Stimulated activated CD8-positive, alpha-beta memory T cell treated with anti-CD3 and anti-CD28 coated beads, Interleukin-15, amount 100 ng/mL, for 24 hours (primary cell): ENCODE measurements at places on chromosomes 13 and 19.

- no peak for DNase-seq
Observed at GRCh38 chr13:52022356-52022755, 2.1 kb upstream of the UTP14C start.

DNA sequence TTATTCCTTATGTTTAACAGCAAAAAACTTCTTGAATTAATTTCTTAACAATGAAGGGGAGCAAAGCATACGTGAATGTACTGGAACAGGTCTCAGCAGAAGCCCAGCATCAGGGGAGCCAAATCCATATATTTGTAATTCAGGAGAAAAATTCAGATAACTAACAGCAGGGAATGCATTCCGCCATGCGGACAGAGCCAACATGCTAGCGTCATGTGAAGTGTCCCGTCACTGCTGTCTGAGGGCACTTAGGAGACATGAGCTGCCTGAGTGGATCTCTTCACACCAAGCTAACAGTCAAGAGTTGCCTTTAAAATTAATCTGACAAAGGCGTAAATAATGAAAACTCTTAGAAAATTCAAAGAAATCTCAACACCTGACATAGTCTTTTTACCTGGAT, 6.4 kb downstream of the AMER2 start:
- no peak for DNase-seq

GRCh38 chr19:32416749-32417456, 11.3 kb downstream of the DPY19L3 start:
- no peak for DNase-seq

DNA sequence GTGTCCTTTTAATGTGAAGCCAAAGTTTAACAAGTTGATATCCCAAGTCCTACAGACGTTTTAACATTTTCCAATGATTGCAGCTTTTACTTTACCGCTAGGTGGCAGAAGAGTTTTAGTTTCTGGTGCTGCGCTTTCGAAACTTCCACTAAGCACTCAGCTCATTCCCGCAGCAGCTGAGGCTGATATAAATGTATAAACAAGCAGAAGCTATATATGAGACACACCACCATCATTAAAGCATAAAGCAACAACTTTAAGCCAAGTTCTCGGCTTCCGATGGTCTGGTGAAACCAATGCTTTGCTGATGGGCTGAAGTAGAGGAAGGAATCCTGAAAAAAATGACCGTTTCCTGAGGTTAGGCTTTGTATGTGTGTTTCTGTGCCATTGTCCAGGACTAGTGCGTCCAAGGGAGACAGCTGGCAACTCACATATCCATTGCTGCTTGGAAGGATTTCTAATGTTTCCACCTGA, 753.9 kb downstream of the OLFM4 start:
- DNase-seq, result no peak

GRCh38 chr19:3836887-3837286, 32.0 kb downstream of the ZFR2 start:
- DNase-seq, result no peak

- DNase-seq, result no peak
Observed at GRCh38 chr13:74771964-74772363, 637.8 kb upstream of the KLF12 start.

DNA sequence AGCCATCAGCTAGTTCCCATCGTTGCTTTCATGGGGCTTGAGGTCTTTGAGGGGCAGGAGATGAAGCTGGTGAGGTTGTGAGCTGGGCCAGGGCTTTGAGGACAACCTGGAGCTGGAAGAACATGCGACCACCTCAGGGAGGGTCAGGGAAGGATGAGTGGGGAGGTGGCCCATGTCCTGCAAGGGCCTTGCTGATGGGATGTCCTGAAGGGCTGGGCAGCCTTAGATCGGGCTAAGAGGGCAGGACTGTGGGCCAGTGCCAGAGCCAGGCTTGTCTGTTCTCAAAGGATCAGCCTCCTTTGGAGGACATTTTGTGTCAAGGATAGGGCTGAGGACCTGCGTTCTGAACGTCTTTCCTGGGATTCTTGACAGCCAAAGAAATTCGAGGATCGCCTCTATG, 10.5 kb downstream of the CYTH2 start:
- DNase-seq, result no peak

DNA sequence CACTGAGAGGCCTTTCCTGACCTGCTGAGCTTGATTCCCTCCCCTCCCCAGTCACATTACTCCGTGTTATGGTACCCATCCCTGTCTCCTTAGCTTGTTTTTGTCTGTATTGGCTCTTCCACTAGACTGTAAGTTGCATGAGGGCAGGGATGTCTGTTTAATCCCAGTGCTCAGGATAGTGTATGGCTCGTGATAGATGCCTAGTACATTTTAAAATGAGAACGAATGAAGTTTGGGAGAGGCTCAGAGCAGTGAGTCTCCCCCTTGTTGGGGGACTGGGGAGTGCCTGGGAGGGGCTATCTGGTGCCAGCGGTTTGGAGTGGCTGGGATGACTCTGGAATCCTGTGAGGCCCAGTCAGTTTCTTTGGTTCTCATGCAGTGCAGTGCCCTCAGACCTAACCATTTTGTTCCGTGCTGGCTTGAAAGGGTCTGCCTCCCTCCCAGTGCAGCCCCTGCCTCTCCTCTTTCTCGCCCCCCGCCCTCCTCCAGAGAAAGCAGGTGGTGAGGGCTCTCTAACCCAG, 35.5 kb downstream of the ACTN4 start:
- no peak for DNase-seq

- no peak for DNase-seq
Observed at GRCh38 chr13:74229242-74229641, 95.0 kb upstream of the KLF12 start.

- DNase-seq, result no peak
Observed at GRCh38 chr19:13995017-13995728, 10.9 kb downstream of the RFX1 start.

DNA sequence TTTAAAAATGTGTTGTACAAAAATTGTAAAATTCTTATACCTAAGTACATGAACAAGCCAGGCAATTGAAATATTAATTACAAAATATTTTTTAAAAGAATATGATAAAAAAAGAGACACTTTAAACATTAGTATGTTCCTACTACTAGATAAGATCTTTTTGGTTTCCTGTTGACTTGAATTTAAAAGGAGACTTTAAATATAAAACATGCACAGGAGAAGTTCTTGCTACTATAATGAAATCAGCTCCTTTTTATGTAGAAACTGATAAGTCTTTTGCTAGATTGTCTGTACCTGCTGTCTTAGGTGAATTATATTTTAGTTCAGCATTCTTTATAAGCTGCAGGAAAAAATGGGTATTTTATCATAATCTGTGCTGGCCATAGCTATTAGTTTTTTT, 140.2 kb downstream of the TNFSF13B start:
- no peak for DNase-seq

DNA sequence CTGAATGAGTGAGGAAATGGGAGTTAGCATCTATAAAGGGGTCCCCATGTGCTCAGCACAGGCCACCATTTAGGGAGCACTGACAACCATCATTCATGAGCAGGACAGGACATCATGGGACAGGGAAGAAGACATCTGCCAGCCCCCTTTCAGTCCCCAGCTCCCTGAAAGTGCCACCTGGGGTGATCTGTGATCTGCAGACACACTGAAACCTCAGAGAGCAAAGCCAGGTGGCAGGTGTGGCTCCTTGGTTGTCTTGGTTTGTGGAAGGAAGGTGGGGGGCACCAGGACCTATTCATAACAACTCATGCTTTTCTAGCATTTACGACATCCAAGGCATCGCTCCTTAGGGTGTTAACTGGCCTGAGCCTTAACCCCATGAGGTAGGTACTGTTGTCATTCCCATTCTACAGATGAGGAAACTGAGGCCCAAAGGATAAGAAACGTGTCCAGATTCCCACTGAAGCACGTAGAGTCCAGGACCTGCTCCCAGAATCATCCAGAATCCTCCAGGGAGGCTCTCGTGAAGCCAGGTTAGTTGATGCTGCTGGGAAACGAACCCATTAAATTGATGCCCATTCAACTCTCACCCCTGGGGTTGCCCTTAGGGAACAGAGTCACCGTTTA, 5.8 kb downstream of the KDELR1 start:
- DNase-seq, result no peak

DNA sequence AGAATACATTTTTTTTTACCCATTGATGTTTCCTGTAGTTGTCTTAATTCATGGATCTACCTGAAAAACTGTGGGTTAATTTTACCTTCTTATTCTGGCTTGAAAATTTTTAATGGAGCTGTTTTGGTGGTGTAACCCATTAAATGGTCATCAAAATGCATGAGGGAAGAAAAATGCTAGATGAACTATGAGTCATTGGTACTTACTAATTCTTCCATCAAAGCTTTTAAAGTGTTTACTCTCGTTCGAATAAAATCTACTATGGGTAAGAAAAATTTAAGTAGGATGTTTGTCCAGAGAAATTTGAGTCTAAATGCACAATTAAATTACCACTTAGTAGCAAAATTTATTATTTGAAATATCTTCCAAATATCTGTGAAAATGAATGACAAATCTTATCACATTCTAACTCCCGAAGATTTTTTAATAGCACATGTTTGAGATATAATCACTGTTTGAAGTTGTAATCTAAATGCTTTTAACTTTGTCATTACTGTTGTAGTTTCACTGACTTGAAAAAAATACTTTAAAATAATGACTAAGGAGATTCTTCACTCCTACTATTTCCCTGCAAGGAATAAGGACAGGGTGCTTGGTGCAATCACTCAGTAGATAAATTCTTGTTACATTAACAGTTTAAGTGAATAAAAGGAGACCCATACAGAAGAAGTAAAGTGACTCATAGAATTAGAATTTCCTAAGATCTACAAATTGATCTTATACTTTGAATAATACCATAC, 437.7 kb downstream of the IRS2 start:
- DNase-seq, result no peak

DNA sequence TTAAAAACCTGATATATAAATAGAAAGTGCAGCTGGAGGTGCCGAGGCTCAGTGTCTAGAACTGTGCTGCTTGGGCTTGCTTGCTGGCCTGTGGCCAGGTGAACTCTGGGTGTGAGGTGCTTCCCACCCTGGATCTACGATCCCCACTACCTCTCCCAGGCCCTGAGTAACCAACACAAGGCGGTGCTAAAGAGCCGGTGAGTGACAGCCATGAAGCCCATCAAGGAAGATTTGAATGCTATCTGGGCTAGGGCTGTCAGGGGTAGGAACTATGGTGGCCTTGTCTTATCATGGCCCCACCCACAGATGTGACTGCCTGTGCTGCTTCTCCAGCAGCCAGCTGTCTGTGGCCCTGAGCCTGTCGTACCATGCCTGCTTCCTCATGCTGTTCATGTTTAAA, 25.6 kb upstream of the ZNF91 start:
- DNase-seq, result no peak

- no peak for DNase-seq
Observed at GRCh38 chr13:79457390-79457789, 23.6 kb upstream of the NDFIP2 start.

DNA sequence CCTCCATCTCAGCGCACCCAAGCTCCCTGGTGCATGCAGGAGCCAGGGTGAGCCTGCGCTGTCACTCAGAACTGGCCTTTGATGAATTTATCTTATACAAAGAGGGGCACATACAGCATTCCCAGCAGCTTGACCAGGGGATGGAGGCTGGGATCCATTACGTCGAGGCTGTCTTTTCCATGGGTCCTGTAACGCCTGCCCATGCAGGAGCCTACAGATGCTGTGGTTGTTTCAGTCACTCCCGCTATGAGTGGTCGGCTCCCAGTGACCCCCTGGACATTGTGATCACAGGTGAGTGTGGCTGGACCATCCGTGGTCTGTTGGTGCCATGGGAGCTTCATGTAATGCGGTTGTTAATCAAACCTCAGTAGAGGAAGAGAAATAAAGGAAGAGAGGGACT, 33.0 kb downstream of the LAIR2 start:
- DNase-seq, result no peak

GRCh38 chr19:7395360-7396066, 46.8 kb downstream of the ARHGEF18 start:
- no peak for DNase-seq

GRCh38 chr13:44523146-44524015, 52.7 kb downstream of the TSC22D1 start:
- no peak for DNase-seq

- no peak for DNase-seq
Observed at GRCh38 chr19:21751384-21751783, 16.0 kb downstream of the ZNF100 start.

- DNase-seq, result no peak
Observed at GRCh38 chr19:19549804-19550464, 11.9 kb downstream of the CILP2 start.

- DNase-seq, result no peak
Observed at GRCh38 chr19:40596608-40597328, 4.4 kb upstream of the LTBP4 start.

DNA sequence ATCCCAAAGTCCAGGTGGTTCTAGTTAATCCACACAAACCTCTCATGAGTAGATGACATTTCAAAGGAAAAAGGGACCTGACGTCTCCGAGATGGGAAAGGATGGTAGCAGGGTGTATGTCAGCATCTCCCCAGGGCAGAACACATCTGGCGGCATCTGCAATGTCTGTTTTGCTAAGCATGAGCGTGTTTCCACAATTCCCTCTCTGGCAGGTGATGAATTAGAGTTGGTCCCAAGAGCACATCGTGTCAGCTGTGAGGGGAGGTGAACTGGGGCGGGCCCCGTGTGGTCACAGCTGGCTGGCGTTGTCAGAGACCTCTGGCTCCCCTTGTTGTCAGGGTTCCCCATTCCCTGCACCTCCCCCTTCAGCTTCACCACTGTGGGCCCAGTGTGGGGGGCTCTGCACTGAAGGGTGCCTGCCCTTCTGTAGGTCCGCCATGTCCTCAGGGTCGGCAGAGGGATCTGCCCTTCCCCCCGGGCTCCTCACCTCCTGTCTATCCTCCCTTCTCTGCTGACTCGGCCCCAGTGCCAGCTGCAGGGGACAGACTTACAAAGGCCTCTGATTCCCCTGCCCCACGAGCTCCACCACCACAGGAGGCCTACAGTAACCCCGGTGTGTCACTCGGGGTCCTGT, 58.2 kb downstream of the CDADC1 start:
- no peak for DNase-seq

- DNase-seq, result no peak
Observed at GRCh38 chr13:66859934-66860877, 369.9 kb downstream of the PCDH9 start.

- no peak for DNase-seq
Observed at GRCh38 chr19:9073806-9074205, 13.1 kb upstream of the OR1M1 start.

DNA sequence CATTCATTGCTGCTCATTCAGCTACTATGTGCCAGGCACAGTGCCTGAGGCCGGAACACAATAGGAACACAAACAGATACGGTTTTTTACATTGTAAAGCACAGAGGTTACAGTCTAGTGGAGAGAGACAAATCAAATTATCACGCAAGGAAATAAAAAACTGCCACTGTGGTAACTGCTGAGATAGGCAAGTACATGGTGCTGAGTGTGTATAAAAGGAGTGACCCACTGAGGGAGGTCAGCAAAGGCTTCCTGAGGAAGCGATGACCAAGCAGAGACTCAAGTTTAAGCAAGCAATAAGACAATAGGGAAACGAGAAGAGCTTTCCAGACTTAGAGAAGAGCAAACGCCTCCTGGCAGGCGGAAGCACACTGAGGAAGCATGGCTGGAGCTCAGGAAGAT, 56.4 kb downstream of the NUFIP1 start:
- no peak for DNase-seq
